ENCODE measurements at places on chromosomes 6 and 20.

DNA sequence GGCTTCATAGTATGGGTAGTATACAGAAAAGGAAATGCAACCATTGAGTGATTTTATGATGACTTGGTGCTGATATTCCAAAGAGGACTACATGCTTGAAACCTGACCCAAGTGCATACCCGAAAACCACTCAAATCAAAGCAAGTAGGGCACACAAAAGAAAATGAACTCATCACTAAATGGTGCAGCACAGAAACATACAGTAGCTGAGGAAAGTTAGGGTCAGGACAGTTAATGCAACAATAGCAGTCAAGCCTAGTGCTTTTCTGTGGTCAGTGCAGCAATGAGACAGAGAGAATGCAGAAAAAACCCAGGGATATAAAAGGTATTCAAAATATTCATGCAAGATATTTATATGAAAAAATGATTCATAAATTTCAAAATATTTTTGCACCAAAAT, 711.1 kb downstream of the EPHA7 start:
- DNase-seq = no peak

DNA sequence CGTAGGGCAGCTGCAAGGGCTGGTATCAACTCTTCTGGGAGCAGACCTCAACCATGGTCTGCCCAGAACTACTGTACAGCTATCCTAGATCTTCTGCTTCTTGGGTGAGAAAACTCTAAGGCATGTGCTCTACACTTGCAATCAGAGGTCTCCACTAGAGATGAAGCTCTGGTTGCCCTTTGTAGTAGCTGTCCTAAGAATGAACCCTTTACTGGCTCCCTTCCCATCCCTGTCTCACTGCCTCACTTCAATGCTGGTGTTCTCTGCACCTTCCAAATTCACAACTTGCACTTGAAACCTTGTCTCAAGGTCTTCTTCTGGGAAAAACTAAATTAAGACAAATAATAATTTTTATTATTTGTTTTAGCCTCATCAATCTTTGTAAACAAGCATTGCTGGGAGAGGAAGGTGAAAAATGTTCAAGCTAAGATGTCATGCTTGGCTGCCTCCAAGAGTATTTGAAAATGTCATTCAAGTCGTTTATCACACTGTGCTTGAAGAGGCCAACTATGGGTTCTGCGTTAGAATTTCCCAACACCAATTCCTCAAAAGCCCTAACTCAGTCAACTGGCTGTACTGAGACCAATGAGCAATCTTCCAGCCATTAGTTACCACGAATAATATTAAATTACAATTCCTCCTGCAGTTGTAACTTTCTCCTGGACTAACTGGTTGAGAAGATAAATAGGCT, 255.7 kb upstream of the PRND start:
- DNase-seq = no peak

DNA sequence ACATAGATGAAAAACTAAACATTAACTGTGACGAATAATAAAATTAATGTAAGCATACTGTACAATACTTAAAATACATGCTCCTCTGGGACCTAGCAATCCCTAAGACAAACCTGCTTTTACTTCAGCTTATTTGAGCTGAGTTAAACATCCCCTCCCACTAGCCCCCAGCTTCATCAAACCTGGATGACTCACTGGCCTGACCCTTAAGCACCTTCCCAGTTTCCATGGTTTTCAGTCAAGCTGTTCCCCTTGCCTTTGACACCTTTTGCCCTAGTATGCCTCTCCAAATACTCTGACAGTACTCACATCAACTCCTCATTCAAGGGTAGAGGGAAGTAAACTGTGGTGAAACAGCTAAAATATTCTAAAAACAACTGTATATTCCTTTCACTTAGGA, 4.2 kb downstream of the ELOVL4 start:
- no peak for DNase-seq

DNA sequence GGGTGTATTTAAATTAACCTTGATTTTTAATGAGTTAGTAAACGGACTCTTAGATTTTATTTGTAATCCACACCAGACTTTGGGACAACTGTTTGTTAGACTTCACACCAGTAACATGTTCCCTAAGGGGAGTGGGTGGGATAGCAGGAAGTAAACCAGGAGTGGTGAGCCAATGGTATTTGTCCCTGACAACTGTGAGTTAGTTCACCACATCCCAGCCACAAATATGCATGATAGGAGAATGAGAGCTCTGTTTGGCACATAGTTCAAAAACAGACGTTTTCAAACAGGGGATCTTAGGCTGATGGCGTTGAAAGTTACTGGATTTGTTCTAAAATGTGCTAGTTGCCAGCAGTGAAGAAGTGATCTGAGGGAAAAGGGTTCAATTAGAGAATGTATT, 18.7 kb upstream of the COL10A1 start:
- DNase-seq = no peak

GRCh38 chr6:151323791-151324487, 67.4 kb downstream of the ZBTB2 start:
- peak; percentile 83 for DNase-seq

- DNase-seq = no peak
These were observed 58.1 kb upstream of the SNRPB2 start for GRCh38 chr20:16671753-16672152.

DNA sequence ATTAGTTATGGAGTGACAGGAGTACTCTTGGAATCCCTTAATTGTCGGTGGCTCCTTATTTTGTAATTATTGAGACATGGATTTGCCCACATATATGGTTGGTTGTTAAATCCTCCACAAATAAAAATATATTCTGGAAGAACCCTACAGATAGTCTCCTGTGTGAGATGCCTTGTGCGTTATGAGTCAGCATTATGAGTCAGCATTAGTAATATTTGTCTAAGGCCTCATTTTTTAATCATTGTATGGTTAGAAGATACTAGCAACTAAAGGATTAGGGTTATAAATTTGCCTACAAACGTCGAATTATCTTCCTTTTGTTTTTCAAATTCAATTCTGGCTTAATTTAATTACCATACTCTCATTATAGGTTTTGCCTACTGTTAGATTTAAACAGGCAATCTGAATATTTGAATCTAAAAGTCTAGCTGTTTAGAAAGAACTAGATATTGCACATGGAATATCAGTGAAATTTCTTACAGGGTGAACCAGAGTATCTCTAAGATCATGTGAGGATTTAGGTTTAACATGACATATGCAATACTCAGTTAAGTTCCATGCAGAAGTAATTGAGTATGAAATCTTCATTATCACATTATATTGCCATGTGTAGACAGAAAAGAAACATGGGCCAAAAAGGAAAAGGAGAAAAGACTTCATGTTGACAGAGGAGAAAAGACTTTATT, 5.9 kb downstream of the C6orf58 start:
- DNase-seq = no peak

- no peak for DNase-seq
These were observed 891 bp downstream of the RIPPLY2 start for GRCh38 chr6:83854001-83854501.

DNA sequence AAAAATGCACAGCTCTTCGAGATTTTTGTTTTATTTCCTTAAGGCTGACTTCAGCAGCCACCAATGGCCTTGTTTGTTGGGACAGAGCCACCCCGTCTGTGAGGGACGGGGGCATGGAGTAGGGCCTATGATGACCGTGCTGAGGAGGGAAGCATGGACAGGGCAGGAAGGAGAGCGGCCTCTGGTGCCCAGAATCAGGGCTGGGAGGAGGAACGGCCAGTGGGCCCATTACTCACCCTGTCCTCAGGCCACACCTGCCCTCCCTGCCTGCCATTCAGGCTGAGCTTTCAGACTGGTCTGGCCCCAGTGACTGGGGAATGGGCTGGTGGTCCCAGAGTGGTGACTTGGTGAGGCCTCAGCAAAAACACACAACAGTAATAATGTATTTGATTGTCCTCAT, 104.4 kb downstream of the SMOC2 start:
- no peak for DNase-seq

GRCh38 chr6:18412068-18412467, 24.9 kb downstream of the RNF144B start:
- DNase-seq = no peak

GRCh38 chr6:41780551-41781365, at the start of gene PRICKLE4:
Gene PRICKLE4, plus strand, starts transcription at chr6:41780782. Its CDS starts 2,692 bp downstream, at chr6:41783474.
- peak; percentile 59 for DNase-seq

GRCh38 chr6:20978151-20978614, 443.9 kb downstream of the CDKAL1 start:
- no peak for DNase-seq

- no peak for DNase-seq
These were observed 996 bp downstream of the DOK5 start for GRCh38 chr20:54476169-54477009.

GRCh38 chr6:36323062-36323461, 13.6 kb downstream of the BNIP5 start:
- no peak for DNase-seq

GRCh38 chr20:8967641-8968245, 101.1 kb upstream of the PLCB4 start:
- no peak for DNase-seq

GRCh38 chr20:47154089-47154488, 202.4 kb downstream of the ZMYND8 start:
- DNase-seq = no peak

- DNase-seq = no peak
These were observed 71.0 kb upstream of the SIRPA start for GRCh38 chr20:1824181-1824580.

DNA sequence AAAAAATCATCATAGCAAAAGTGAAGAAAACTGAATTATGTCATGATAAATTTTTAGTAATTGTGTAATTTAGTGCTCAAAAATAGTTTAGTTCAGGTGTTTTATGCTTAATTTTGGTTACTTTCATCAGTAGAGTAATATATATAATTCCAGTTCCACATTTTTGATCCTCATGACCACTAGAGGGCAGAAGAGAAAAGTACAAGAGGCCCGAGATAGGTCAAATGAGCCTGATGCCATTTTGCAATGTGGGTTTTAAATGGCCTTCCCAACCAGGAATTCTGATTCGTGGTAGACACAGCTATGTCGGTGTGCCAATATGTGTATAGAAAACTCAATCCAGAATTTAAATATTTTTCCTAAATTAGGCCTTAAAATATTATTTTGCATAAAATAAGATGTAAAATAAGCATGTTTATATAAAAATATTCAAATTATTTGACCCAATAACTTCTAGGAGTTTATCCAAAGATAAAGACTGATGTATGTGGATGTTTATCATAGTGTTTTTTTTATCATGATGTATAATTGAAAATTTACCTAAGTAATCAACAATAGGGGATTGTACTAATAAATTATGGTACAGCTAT, 159.7 kb upstream of the RPS6KA2 start:
- DNase-seq = no peak

DNA sequence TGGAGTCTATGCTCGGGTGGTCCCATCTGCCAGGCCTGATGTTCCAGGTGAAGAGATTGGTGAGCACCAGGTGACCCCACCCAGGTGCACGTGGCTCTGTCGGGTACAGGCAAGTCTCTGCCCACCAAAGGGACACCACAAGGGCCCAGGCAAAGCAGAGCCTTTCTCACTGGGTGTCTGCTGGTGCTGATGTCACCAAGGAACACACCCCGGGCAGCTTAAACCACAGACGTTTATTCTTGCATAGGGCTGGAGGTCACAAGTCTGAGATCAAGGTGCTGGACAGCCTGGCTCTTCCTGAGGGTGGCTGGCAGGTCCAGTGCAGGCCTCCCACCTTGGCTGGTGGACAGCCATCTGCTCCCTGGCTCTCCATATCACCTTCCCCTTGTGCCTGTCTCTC, 100.7 kb upstream of the CD93 start:
- no peak for DNase-seq

DNA sequence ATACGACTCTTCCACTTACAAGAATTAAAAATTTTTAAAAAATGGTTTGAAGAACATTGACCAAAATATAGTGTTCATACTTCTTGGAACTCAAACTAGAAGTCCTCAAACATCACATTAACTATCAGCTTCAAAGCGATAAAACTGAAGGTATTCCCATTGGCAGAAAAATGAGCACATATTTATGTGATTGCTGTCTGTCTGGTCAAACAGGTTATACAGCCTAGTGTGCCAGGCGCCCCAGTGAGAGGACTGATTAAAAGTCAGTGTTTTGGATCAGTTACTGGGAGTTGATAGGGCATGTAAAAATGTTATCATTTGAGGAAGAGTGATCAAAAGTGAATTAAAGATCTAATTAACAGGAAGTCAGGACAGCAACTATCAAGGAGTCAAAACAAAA, 738.8 kb downstream of the HDGFL1 start:
- DNase-seq = no peak

DNA sequence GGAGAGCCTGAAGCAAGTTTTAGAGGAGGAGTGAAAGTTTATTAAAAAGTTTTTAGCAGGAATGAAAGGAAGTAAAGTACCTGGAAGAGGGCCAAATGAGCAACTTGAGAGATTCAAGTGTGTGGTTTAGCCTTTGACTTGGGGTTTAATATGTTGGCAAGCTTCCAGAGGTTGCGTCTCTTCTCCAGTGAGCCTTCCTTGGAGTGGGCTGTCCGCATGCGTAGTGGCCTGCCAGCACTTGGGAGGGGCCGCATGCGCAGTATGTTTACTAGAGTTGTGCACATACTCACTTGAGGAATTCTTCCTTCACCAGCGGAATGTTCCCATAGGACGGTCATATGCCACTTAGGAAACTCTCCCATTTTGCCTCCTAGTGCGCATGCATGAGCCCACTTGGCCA, 235.2 kb downstream of the ALDH8A1 start:
- DNase-seq = no peak

DNA sequence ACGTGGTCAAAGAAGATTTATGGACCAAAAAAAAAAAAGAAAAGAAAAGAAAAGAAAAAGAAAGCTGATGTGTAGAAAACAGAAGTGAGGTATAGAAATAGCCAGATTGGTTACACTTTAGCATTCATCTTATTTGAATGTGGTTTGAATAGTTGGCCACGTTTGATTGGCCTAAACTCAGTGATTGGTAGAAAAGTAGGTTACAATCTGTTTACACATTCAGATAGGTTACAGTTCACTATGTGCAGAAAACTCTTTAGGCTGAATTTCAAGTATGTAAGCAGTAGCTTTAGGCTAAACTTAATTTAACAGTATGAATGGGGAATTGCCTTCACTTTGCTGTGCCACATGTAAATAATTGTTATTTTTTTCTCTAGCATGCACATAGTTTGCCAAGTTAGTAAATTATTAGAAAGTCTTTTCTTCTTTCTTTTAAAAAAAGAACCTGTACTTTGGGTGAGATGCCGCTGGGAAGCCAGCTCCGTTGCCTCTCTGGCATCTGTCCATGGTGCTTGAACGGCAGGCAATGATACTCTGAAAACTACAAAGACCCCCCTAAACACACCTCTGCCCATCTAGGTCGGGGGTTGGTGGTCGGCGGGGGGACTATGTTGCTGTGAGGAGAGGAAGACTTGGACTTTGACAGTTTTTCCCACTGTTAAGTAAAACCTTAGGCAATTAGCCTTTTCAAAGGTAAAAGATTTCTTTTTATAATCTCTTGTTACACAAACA, 173.0 kb downstream of the AIG1 start:
- DNase-seq = no peak

GRCh38 chr6:70839286-70840266, 117.3 kb downstream of the B3GAT2 start:
- DNase-seq = no peak

GRCh38 chr6:130020073-130020906, 1.9 kb downstream of the L3MBTL3 start:
- DNase-seq = peak; percentile 49

GRCh38 chr6:149130508-149130907, 187.0 kb upstream of the TAB2 start:
- DNase-seq = no peak

- no peak for DNase-seq
These were observed 96.7 kb downstream of the PHF3 start for GRCh38 chr6:63732336-63732735.

- DNase-seq = no peak
These were observed 207.4 kb downstream of the BMP2 start for GRCh38 chr20:6974838-6975237.
